ENCODE measurements at places on chromosomes 3 and 15.

- DNase-seq: peak; percentile 61
These were observed 90.2 kb downstream of the ANP32A start for GRCh38 chr15:68730471-68730919.

GRCh38 chr3:71585131-71585530, 1.6 kb upstream of the FOXP1 start:
- DNase-seq: peak; percentile 64

DNA sequence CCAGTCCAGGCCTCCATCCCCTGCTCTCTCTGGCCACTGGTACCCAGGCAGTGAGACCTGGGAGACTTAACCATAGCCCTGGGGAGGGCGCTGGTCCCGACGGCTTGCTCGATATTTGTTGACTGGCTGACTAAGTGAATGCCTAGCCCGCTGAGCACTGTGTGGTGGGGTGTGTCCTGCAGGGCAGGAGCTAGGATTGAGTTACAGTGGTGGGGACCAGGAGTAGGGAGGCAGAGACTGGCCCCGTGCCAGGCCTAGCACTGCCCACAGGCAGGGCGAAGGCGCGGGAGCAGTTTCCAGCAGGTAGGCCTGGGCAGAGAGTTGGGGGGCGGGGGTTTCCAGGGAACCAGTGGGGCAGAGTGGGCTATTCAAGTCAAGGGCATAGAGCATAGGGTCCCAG, at the start of gene VILL:
VILL (plus strand) TSS at position 260 of the 400 bp plus-strand sequence. CDS start 2,887 bp downstream, outside the sequence.
- peak; percentile 47 for DNase-seq

DNA sequence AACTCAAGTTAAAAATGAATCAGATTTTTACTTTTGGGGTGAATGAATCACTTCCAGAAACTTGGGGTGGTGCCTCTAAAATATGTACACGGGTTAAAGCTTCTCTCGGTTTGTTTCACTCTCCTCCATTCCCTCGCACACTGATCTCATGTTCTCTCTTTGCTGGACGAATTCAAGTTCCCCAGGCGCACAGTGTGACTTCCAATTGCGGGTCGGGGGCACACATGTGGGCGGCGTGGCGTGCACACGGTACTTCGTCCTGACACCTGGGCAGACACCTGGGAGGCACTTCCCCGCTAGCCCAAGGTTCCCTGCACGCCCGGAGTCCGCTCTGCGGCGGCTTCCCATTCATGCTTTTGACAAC, 692 bp downstream of the SCAANT1 start:
- DNase-seq: no peak

- no peak for DNase-seq
These were observed 8.4 kb upstream of the ATR start for GRCh38 chr3:142586803-142587406.

DNA sequence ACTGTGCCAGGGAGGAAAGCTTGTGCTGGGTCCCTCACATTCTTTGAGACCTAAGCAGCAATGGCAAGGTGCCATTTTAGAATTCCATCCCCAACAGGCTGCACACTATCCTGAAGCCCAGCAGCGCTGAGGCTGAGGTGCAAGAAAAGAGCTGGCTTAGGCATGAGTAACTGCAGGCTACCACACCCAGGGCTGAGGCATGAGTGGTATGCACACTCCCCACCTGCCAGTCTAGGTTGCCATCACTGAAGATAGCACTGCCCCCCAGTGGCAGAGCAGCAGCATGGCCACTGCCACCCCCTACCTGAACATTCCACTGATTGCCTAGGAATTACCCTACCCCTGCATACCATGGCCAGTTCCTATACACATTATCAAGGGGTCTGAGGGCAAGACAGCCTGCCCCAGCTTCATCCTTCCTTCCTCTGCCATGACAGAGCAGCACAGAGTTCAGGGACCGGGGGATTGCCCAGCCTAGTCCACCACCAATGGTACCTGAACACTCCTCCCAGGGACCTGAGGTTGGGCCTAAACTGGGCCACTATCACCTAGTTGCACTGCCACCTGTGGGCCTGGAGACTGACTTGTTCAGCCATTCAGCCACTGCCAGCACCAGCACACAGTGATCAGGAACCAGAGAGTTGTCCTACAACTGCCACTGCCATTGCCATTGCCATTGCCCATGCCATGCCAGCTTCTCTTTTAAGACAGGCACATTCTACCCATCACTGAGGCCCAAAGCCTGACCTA, 129.8 kb downstream of the SATB1 start:
- no peak for DNase-seq

DNA sequence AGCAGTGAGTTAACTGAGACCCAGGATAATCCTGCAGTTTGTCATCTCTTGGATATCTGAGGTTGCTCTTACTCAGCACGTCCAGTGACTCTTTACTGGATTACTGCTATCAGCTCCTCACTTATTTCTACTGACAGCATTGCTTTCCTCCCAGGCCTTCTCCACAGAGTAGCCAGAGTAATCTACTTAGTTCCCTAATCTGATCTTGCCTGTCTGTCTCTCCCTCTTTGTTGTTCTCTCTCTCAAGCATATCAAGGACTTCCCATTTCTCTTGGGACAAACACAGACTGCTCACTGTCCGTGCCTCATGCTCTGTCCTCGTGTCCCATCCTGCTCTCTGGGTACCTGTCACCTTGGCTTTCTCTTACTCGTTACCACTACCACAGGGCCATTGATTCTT, 376.2 kb downstream of the FEZF2 start:
- no peak for DNase-seq

DNA sequence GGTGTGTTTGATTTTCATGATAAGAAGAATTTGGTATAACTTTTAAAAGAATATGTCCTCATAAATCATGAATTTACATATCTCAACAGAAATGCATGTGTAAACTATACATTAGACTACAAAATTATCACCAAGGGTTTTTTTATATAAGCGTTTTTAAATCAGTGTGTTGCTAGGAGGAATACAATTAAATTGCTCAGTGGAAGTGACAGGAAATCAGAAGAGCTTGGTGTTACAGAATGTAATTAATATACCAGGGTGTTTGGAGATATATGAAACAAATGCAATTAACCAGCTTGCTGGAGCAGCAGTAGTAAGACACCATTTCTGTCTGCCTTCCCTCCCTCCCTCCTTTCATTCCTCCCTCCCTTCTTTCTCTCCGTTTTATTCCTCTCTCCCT, 2.4 kb downstream of the ROBO2 start:
- no peak for DNase-seq

GRCh38 chr3:105653868-105654267, 214.9 kb downstream of the CBLB start:
- no peak for DNase-seq

GRCh38 chr15:69679623-69680228, 227.1 kb downstream of the RPLP1 start:
- DNase-seq: peak; percentile 73

GRCh38 chr3:156606729-156607128, 51.8 kb upstream of the SSR3 start:
- no peak for DNase-seq

- DNase-seq: peak; percentile 62
These were observed 147.6 kb downstream of the KLF13 start for GRCh38 chr15:31474059-31474868.

- DNase-seq: no peak
These were observed 7.6 kb upstream of the TRH start for GRCh38 chr3:129966876-129967275.

DNA sequence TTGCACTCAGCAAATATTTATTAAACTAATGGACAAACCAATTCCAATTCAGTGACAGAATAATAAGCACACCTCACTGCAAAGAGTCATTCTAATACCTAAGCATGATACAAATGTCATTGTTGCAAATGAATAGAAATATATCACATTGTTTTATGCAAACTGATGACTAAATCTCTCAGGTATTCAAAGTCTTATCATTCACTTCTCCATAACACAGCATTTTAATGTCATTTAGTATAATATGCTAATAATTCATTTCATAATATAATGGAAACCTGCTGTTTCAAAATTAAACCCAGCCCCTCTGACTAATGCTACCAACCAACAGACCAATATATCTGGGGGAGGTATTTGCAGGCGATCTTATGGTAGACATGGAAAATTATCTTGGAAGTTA, 71.8 kb downstream of the FGF7 start:
- DNase-seq: no peak

DNA sequence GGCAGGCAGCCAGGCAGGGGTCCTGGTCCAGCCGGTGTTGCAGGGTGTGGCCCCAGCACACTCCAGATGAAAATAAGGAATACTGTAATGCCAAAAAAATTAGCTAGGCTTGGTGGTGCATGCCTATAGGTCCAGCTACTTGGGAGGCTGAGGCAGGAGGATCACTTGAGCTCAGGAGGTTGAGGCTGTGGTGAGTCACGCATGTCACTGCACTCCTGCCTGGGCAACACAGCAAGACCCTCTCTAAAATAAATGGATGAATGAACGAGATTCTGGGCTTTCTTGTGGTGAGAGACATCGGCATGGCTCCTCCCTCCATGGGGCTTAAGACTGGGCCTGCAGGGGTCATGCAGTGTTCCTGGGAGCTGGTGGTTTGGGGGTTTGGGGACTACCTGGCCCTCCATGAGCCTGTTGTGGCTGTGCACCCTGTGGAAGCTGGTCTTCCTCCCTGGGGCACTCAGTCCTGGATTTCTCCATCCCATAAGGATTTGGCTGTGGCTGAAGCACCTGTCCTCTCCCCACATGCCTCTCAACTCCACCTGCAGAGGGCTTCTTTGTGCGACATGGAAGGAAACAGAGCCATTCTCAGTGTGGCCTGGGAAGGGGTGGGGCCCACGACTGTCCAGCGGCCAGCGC, 7.6 kb upstream of the RCCD1 start:
- no peak for DNase-seq

- DNase-seq: no peak
These were observed 4.1 kb downstream of the EFCAB12 start for GRCh38 chr3:129424185-129424841.

DNA sequence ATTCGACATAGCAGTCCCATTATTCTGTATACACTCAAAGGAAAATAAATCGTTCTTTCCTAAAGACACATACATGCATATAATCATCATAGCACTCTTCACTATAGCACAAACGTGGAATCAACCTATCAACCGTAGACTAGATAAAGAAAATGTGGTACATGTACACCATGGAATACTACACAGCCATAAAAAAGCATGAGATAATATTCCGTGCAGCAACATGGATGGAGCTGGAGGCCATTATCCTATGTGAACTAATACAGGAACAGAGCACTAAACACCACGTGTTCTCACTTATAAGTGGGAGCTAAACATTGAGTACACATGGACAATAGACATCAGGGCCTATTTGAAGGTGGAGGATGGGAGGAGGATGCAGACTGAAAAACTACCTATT, 12.1 kb upstream of the MAP3K13 start:
- DNase-seq: no peak

DNA sequence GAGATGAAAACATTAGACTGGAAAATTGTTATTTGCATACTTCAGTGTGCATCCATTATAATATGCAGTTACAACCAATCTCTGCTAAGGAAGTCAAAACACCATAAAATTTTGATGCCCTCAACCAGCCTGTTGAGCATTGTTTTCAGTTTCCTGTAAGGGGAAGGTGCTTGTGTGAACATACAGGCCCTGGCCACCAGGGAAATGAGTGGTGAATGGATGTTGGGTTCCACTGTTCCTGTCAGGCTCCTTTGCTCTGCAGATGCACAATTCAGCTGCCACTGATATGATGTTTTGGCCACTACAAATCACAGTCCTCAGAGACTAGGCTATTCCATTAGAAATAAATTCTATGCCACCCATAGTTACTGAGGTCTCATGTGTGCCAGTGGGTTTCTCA, 184.6 kb downstream of the SYNPR start:
- DNase-seq: no peak

DNA sequence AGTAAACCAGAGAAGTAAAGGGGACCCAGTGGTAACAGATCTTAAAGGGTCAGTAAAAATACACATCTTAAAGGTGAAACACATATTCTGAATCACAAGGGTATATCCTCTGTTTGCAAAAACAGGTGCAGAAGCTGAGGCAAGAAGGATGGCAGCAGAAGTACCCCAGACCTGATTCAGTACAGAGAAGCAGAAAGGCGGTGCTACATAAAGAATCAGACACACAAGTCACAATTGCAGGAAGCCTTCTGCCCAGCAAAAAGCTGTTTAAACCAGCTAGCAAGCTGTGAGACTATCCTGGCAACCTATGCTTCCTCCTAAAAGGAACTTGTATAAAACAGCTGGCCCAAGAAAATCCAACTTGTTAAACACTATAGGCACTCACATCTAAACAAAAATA, 49.4 kb downstream of the ZNF280D start:
- DNase-seq: no peak

- no peak for DNase-seq
These were observed 2.2 kb downstream of the ZIC1 start for GRCh38 chr3:147411238-147411814.

- DNase-seq: no peak
These were observed 728.4 kb upstream of the GOLIM4 start for GRCh38 chr3:168824107-168824506.

DNA sequence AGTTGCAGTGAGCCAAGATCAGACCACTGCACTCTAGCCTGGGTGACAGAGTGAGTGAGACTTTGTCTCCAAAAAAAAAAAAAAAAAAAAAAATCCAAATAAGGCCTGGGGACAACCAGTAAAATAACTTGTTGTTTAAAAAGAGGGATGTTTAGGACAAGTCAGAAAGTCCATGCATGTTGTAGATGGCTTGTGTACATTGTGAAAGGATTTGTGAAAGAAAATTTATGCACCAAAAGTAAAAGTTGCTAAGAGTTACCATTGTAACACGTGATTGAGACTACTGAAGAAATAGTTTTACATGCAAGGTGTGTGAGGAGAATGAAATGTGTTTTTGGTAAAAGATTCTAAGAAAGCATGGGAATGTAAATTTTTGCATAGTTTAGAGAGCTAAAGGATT, 35.7 kb upstream of the SEC61A1 start:
- no peak for DNase-seq

DNA sequence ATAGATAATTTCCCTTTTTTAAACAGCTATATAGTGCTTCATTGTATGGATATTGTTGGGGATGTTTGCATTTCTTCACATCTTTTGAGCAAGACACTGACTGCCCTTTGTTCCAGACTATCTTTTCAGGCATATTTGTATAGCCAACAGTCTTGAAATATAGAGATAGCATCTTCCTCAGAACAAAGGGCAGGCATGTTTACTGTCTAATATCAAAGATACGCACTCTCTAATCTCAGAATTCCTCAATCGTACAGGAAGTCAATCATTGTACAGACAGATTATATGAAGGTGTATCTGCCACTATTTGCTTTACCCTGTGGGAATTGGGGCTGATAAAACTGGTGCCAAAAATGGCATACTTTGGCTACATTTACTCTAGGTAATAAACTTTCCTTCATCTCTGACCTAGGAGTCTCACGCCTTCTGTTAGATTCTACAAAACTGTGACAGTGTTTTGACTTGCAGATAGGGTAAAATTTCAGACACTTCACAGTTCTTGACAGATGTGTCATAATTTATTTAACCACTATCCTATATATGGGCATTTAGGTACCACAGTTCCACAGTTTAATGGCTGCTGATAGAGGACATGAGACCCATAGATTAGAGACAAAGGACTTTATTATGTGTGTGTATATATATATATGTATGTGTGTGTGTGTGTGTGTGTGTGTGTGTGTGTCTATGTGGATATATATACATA, 321.0 kb downstream of the IGSF11 start:
- DNase-seq: no peak

All from activated CD8-positive, alpha-beta memory T cell treated with anti-CD3 and anti-CD28 coated beads for 24 hours (primary cell).